ENCODE measurements at places on chromosomes 6 and 20.

GRCh38 chr6:126535595-126535994 is 195.7 kb downstream of the CENPW start:
- no peak for DNase-seq

DNA sequence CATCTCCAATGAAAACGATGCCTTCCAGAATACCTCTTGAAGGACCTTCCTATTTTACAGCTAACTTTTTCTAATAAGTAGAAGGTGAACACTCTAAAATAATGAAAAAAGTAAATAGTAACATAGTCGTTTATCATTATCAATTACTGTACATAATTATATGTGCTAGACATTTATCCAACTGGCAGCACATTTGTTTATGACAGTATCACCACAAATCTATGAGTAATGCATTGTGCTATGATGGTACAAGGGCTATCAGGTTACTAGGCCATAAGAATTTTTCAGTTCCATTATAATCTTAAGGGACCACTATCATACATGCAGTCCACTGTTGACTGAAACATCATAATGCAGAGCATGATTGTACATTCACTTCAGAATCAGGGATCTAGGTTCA is 68.4 kb downstream of the ATG5 start:
- no peak for DNase-seq

GRCh38 chr6:161010418-161010817 is 18.8 kb downstream of the MAP3K4 start:
- no peak for DNase-seq

GRCh38 chr6:9401960-9402359 is 966.6 kb upstream of the SLC35B3 start:
- DNase-seq = no peak

GRCh38 chr20:25654487-25654886 is 30.7 kb upstream of the NANP start:
- DNase-seq = no peak

- DNase-seq = no peak
Measured at GRCh38 chr6:132354517-132355167, 46.6 kb downstream of the MOXD1 start.

- DNase-seq = no peak
Measured at GRCh38 chr6:2917801-2918445, 14.8 kb upstream of the SERPINB9 start.

DNA sequence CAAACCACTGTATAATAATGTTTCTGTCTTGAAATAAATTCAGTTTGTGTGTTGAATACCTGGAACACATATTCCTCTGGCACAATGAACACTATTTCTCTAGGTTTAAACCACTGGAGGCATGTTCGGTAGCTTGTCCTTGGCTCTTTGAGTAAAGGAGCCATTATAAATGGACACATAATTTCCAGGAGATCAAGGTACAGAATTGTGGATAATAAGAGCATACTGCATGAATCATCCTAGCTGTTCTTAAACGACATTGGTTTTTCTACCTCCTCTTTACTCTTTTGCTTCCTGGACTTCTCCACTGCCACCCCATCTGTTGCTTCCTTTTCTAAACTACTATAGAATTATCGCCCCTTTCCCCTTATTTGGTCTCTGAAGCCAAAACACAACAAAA is 1.2 kb downstream of the CENPW start:
- DNase-seq = no peak

- DNase-seq = no peak
Measured at GRCh38 chr6:45626087-45626891, 248.6 kb upstream of the SUPT3H start.

GRCh38 chr6:116763906-116764628 is 1.5 kb downstream of the FAM162B start:
- DNase-seq = no peak

GRCh38 chr6:33347816-33348215 is 30.3 kb upstream of the ZBTB22 start:
- no peak for DNase-seq

GRCh38 chr6:38364775-38365174 is 275.0 kb downstream of the BTBD9 start:
- no peak for DNase-seq

GRCh38 chr20:51500311-51500710 is 42.2 kb downstream of the NFATC2 start:
- no peak for DNase-seq

- DNase-seq = no peak
Measured at GRCh38 chr6:20167601-20168000, 44.7 kb downstream of the MBOAT1 start.

- no peak for DNase-seq
Measured at GRCh38 chr6:157946865-157947532, 34.7 kb upstream of the SYNJ2 start.

GRCh38 chr6:20417819-20418218 is 16.1 kb downstream of the E2F3 start:
- no peak for DNase-seq

DNA sequence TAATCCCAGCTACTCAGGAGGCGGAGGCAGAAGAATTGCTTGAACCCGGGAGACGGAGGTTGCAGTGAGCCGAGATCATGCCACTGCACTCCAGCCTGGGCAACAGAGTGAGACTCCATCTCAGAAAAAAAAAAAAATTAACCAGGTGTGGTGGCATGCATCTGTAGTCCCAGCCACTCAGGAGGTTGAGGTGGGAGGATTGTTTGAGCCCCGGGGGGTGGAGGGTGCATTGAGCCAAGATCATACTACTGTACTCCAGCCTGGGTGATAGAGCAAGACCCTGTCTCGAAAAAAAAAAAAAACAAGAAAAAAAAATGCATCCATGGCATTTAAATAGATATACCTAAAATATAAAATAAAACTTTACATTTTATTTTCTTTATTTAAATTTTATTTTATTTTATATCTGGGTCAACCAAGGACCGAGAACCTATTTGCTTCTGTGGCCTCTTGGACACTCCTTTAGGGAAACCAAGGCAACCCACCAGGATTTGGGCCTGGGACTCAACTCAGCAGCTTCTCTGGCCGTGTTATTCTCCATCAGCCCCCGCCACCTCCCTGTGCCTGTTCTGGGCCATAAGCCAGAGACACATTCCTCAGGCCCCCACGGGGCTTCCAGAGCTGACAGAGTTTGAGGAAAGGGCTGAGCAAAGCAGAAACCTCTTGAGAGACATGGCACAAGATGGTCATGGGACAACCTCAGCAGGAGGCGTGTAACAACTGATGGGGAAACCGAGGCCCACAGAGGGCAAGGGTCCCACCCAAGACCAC is 6.2 kb downstream of the SNTA1 start:
- no peak for DNase-seq

- DNase-seq = no peak
Measured at GRCh38 chr6:2733324-2733723, 17.4 kb downstream of the MYLK4 start.

DNA sequence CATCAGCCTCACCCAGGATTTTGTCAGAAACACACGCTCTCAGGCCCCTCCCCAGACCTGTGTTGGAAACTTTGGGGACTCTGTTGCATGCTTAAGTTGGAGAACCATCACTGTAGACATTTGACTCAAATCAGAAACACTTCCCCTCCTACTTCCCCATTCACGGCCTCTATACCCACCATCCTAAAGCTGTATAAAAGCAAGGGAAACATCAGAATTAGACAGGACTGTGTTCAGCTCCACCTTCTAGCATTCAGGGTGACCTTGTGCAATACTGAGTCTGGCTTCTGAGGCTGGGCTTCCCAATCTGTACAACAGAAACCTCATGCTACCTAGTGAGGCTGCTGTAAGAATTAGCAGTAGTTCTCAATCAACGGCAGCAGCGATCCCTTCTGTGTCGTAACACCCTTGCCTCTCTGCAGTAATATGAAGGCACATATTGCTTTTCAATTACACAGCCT is 252.3 kb downstream of the LY86 start:
- DNase-seq = no peak

DNA sequence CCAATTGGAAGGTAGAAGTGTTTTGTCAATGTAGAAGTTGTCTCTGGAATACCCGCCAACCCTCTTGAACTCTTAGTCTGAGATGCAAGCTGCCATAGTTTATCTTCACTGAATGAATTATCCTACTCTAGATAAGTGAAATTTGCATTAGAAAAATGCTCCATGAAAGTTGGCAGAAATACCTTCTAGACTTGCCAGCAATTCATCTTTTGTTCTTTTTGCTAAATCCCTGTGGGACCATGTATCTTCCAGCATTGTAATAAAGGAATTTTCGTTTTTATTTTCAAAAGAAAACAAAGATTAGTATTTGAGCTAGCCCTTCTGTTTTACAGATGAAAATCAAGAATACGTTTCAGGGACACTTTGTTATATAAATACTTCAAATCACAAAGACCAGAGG is 244.2 kb downstream of the CBLN4 start:
- DNase-seq = no peak

- no peak for DNase-seq
Measured at GRCh38 chr6:121858310-121858709, 422.9 kb downstream of the GJA1 start.

- DNase-seq = no peak
Measured at GRCh38 chr20:8829256-8829655, 239.6 kb upstream of the PLCB4 start.

GRCh38 chr6:38833320-38833719 is 118.2 kb downstream of the DNAH8 start:
- no peak for DNase-seq

- DNase-seq = no peak
Measured at GRCh38 chr6:79077715-79078074, 359 bp downstream of the PHIP start.

GRCh38 chr6:64504503-64504902 is 868.9 kb downstream of the PHF3 start:
- no peak for DNase-seq

DNA sequence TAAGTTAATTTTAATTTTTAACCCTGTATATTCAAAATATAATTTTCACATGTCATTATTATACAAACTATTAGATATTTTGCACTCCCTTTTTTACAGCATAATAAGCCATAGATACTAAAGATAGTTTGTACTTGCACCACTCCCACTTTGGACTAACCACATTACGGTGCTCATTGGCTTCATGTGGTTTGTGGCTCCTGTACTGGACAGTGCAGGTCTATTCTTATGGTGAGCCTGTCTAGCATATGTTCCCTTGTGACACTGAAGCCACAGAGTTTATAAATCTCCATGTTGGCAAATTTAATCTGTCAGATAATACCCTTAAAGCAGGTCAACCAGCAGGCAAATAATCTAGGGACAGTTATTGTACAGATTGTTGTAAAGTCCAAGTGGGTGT is 354.4 kb upstream of the KCNQ5 start:
- DNase-seq = no peak

DNA sequence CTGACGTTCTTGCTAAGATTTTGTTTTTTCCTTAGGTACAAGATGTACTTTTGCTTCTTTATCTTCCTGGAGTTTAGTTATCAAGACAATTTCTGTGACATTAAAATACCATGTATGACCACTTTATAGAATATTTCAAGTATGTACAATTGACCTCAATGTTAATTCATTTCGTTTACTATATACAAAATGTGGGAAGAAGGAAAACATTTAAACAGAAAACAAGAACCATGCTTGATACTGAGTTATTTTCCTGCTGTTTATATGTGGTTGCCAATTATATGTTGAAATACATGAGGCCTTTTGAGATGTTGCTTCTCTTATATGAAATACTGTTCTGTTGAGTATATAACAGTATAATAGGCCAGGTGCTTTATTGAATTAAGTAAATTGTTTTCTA is 184.3 kb downstream of the JARID2 start:
- no peak for DNase-seq

- no peak for DNase-seq
Measured at GRCh38 chr20:15942130-15942529, 631.1 kb downstream of the KIF16B start.

GRCh38 chr6:67935976-67936477 is 699.1 kb upstream of the ADGRB3 start:
- no peak for DNase-seq

- DNase-seq = no peak
Measured at GRCh38 chr20:47876311-47877088, 91.2 kb upstream of the SULF2 start.

- no peak for DNase-seq
Measured at GRCh38 chr6:154806804-154807203, 73.6 kb downstream of the SCAF8 start.

DNA sequence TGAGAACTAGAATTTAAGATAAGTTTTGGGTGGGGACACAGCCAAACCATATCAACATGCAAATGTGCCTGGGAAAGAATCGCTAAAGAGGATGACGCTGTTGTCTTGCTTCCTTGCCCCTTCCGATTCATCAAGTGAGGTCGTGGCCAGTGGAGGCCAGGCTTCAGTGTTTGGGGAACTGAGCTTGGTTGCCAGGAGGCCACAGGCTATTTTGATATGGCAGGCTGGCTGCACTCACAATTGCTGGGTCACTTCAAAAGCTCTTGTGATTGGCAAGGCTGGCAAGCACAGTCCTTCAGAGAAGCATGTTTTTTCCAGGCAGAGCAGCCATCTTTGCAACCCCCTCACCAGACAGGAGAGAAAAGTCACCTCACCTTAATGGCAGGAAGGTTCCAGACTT is 45.8 kb downstream of the SAMD5 start:
- no peak for DNase-seq

- no peak for DNase-seq
Measured at GRCh38 chr6:3961581-3962215, 112.5 kb downstream of the FAM50B start.

- DNase-seq = no peak
Measured at GRCh38 chr20:35054814-35055213, 37.8 kb downstream of the TRPC4AP start.

- peak; percentile 18 for DNase-seq
Measured at GRCh38 chr20:20130399-20130798, 78.1 kb downstream of the CFAP61 start.

DNA sequence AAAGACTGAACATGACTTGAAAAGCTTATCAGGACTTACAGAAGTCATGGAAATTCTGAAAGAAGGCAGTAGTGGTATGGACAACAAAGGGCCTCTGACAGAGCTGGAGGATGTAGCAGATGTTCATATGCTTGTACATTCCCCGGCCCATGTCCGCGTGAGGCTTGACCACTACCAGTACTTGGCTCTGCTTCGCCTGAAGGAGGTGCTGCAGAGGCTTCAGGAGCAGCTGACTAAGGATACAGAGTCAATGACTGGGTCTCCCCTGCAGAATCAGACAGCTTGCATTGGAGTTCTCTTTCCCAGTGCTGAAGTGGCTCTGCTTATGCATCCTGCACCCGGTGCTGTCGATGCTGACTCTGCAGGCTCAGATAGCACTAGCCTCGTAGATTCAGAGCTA is 29.2 kb downstream of the TAF11 start:
- no peak for DNase-seq

DNA sequence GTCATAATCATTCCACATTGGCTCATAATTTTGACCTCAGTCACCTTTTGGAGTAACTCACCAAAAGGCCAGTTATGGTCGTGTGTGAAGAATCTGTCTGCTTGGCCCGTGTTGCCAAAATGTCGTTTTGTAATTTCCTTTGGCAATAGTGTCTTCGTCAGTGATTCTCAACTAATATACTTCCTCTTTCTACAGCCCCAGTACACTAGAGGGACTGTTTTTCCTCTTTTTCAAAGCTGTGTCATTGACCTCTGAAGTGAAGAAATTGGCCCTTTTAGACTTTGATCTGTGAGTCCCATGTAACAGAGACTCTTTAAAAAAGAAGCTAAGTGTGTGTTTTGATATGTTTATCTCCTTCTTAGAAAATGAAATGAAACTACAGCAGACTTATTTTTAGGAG is 5.2 kb downstream of the FOXO3 start:
- no peak for DNase-seq

All from iPS DF 6.9 (cell line).